ENCODE measurements at places on chromosomes 7 and 10.
A peak's percentile ranks its signal among the peaks of the same experiment; 100 is the strongest.

DNA sequence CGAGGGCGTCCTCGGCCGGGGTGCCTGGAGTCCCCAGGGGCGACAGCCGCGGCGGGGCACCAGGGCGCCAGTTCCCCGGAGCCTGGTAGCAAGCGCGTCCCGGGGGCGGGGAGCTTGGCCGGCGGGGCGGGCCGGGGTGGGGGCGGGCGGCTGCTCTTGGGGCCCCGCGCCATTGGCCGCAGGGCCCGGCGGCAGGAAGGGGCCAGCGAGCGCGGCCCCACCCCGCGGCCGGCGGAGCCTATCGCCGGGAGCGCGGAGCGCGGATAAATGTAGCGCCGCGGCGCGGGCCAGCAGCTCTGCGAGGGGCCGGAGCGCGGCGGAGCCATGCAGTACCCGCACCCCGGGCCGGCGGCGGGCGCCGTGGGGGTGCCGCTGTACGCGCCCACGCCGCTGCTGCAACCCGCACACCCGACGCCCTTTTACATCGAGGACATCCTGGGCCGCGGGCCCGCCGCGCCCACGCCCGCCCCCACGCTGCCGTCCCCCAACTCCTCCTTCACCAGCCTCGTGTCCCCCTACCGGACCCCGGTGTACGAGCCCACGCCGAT is at the start of gene HHEX:
TSS of gene HHEX (plus strand) at position 293 of the 548 bp plus-strand sequence. CDS start at position 325, 32 bp downstream.
- no peak for DNase-seq

- DNase-seq = no peak
These were observed 47.6 kb downstream of the STK17A start for GRCh38 chr7:43630482-43630881.

GRCh38 chr10:12605580-12606405 is 256.4 kb downstream of the CAMK1D start:
- DNase-seq = peak; percentile 76

DNA sequence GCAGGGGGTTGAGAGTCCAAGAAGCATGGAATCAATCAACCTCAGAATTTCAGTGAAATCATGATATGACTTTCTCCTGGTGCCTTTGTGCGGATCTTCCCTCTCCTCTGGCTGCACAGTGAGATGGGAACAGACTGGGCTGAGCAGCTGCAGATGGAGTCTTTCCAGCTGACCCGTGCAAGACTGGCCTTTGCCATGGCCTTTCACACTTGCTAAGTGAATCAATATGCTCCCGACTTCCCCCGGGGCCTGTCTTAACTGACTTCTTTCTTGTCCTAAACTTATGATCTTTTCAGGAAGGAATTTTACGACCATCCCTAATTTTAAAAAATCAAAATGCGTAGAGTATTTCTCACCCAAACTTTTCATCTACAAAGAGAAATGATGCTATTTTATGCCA is 469.9 kb downstream of the GALNT17 start:
- no peak for DNase-seq

- no peak for DNase-seq
These were observed 59.8 kb downstream of the VAX1 start for GRCh38 chr10:117078168-117078837.

- DNase-seq = no peak
These were observed 13.3 kb downstream of the AKR1E2 start for GRCh38 chr10:4839353-4839752.

- no peak for DNase-seq
These were observed 3.3 kb upstream of the SMO start for GRCh38 chr7:129184981-129185670.

GRCh38 chr7:83851551-83851950 is 202.6 kb upstream of the SEMA3E start:
- no peak for DNase-seq
